ENCODE measurements at places on chromosomes 16 and 17. TPM values are rescaled to one million over a fixed set of nuclear protein-coding genes. Genes with fewer than 3 reads are reported as not detected.

DNA sequence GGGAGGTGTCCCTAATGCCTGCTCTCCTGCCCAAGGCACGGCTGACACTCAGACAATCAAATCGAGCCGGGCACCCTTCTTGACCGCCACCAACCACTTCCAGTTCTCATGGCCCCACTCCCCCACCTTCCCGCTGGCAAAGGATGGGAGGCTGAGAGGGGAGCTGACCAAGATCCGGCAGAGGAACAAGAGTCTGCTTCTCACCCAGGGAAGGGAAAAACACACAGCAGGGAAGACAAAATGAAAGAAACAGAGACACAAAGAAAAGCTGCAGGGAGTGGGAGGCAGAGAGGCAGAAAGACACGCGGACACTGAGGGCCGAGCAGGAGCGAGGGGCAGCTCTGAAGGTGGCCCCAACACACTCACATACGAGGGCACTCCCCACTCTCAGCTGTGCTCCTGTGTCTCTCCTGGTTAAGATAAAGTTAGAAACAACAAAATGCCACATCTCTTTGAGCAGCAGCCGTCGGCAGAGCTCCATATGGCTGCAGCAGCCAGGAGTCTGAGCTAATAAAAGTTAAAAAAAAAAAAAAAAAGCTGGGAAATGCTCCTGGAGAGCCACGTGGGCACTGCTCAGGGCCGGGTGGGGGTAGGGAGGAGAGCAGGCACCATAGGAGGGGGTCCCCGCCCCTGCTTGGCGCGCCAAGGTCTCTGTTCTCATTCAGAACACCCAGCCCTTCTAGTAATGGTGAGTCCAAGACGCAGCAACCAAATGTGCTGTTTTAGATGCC is 7.4 kb downstream of the LRRC75A start:
- H3K4me3 ChIP-seq, result no peak overlapping the region
- H3K4me1 ChIP-seq, result peaks cover 5% of the 10 kb centered on the region
- no peaks in the 10 kb centered on the region for H3K36me3 ChIP-seq
- H3K27me3 ChIP-seq, result no peaks in the 10 kb centered on the region
- DNase-seq, result no peak

DNA sequence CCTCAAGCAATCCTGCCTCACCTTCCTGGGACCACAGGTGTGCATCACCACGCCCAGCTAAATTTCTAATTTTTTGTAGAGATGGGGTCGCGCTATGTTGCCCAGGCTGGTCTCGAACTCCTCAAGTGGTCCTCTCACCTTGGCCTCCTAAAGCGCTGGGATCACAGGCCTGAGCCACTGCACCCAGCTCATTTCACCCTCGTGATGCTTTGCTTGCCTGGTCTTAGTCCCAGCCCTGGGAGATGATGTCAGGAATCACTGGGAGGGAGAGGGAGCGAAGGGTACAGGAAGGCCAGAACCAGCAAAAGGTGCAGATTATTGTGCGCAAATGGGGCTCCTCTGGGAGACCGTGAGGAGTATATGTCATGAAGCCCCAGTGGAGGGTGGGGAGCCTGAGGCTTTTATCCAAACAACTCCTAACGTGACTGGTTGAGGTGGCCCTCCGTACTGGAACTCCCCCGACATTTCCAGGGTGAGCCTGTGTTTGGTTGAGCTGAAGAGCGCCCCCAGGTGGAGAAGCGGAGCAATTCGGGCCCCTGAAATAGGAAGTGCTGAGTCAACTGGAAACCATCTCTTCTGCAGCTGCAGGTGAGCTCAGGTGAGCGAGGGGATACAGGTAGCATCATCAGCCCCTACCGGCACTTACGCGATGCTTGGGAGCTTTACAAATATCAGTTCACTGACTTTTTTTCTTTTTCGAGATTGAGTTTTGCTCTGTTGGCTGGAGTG is 41.2 kb upstream of the HAPSTR1 start:
- peaks cover 18% of the 10 kb centered on the region for H3K4me1 ChIP-seq
- H3K36me3 ChIP-seq, result no peaks in the 10 kb centered on the region
- H3K27me3 ChIP-seq, result peaks cover 15% of the 10 kb centered on the region
- H3K27ac ChIP-seq, result no peak overlapping the region
- no peak for DNase-seq

ZBTB4 gene
- 46.2 TPM for total RNA-seq

DNA sequence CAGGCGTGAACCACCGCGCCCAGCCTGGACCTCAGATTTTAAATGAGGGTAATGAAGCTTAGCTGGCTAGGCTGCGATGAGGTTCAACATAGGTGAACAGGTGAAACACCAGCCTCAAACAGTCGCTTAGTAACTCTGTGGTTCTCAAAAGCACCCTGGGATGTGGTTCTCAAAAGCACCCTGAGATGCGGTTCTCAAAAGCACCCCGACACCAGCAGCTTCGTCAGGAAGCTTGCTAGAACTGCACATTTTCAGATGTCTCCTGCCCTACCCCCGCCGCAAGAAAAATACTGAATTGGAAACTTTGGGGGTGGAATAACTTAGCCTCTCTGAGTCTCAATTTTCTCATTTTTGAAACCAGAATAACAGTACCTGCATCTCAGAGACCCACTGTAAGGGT is 86.7 kb upstream of the XYLT1 start:
- DNase-seq, result no peak
- peaks cover 27% of the 10 kb centered on the region for H3K27me3 ChIP-seq
- H3K27ac ChIP-seq, result no peak overlapping the region
- H3K4me1 ChIP-seq, result no peaks in the 10 kb centered on the region
- H3K4me3 ChIP-seq, result no peak overlapping the region
- H3K36me3 ChIP-seq, result no peaks in the 10 kb centered on the region

- no peaks in the 10 kb centered on the region for H3K36me3 ChIP-seq
- no peak for DNase-seq
- no peaks in the 10 kb centered on the region for H3K4me1 ChIP-seq
- H3K27me3 ChIP-seq, result no peaks in the 10 kb centered on the region
- H3K27ac ChIP-seq, result no peak overlapping the region
These were observed 277.1 kb downstream of the CEP112 start for GRCh38 chr17:65914784-65915342.
